Type B pancreatic cell (in vitro differentiated cells): ENCODE measurements at places on chromosomes 7 and 10. TPM values are rescaled to one million over a fixed set of nuclear protein-coding genes. Genes with fewer than 3 reads are reported as not detected.

SFMBT2 gene
- 5.4 and 7.2 TPM in 2 replicates for total RNA-seq

JAKMIP3 gene
- total RNA-seq = 0.10 and 0.19 TPM in 2 replicates

CYP2C18 gene
- total RNA-seq = 1.8 and 2.0 TPM in 2 replicates

TACC2 gene
- 67.0 and 71.2 TPM in 2 replicates for total RNA-seq

PAX4 gene
- 3.4 and 14.9 TPM in 2 replicates for total RNA-seq

RNF148 gene
- total RNA-seq = 0.39 TPM in 1 of 2 replicates, not detected in the other

SPDYE5 gene
- total RNA-seq = not detected in 2 replicates
